Osteoblast (primary cell): ENCODE measurements at places on chromosomes 5 and 9.
A peak's percentile ranks its signal among the peaks of the same experiment; 100 is the strongest.

- DNase-seq: no peak
These were observed 89.0 kb upstream of the SELENOP start for GRCh38 chr5:42900734-42901133.

GRCh38 chr9:16519001-16519400 lies 351.5 kb downstream of the BNC2 start:
- no peak for DNase-seq

DNA sequence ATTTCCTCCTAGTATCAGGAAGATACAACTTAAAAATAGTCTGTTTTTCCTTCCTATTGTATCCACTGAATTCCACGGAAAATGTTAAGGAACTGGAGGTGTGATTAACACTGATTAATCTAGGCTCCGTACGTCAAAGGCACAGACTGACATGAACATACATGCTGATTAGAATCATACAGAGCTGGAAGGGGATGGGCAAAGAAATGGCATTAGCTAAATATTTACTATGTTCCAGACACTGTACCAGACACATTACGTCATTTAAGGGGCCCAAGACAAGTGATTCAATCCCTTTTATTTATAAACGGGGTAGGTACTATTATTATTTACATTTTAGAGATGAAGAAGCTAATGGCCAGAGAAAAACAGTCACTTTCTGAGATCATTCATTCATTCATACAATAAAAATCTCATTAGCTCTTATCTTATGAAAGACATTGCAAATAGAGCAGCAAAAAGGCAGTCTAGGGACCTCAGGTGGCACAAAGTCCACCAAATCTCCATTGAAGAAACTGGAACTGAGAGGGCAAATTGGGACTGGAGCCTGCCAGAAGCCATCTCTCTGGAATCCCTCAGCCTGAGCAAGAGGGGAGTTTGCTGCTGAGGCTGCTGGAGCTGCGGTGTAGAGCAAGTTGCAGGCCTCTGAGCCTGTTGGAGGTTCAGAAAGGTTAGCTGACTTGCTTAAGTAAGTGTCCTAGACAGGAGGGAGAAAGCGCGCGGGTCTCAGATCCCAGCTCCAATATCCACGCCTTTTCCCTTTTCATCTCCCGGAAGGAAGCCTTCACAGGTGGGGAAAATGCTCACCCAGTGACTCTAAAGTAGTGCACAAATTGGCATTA lies 1.6 kb upstream of the TGFBR1 start:
- DNase-seq: peak; percentile 65

DNA sequence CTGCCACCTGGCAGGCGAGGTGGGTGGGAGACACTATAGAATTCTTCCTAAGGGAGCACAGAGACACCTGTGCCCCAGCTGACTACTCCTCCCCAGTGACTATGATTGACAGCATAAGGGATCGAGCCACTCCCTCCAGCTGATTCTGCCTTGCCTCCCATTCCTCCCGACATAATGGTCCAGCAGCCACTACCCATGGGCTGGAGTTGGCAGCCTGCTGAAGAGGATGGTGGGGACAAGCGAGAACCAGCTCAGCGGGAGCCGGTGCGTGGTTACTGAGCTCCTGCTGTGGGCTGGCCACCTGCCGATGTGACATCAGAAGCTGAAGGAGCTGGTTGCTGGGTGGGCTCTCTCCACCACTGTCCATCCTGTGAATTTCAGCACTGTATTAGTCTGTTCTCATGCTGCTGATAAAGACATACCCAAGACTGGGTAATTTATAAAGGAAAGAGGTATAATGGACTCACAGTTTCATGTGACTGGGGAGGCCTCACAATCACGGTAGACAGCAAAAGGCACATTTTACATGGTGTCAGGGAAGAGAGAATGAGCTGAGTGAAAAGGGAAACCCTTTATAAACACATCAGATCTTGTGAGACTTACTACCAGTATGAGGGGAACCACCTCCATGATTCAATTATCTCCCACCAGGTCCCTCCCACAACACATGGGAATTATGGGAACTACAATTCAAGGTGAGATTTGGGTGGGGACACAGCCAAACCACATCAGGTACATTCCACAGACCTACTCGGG lies 12.1 kb upstream of the NCS1 start:
- no peak for DNase-seq
